ENCODE measurements at places on chromosomes 3 and 15. TPM values are rescaled to one million over a fixed set of nuclear protein-coding genes. Genes with fewer than 3 reads are reported as not detected.
A peak's percentile ranks its signal among the peaks of the same experiment; 100 is the strongest.

The UCN2 gene
- not detected for total RNA-seq

- DNase-seq, result no peak
These were observed 109.9 kb downstream of the APBA2 start for GRCh38 chr15:28995705-28996104.

The SAMMSON gene
- not detected for total RNA-seq

DNA sequence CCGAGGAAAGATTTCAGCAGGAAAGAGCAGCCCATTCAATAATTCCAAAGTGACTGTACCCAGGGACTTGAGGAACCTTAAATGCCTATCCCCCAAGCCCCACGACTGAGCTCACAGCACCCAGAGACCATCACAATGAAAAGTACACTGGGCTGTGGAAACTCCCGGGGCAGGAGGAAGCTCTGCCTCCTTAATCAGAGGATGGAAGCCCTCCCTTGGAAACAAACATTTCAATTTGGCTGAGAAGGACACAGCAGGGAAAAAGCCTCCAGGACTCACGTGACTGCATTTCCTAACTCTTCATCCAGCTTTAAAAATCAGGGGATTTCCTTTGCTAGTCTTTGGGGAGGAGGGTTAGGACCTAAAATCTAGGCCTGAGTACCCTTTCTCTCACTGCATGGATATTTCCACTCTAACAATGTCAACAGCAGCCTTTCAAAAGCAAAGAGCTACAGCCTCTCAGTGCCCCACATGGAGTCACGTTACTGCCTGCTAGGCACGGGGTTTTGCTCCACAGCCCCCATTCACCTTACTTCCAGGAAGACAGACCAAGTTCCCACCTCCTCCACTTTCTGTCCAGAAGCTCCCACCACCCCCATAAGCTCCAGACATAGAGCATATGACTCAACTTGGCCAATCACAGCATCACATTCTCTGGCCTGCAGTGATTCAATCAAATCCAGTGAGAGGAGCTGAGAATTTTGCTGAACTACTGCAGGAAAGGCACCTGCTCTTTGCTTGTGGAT is 68.9 kb upstream of the WNT5A start:
- DNase-seq, result peak; percentile 60

The DNAJC19 gene
- 132 TPM for total RNA-seq

Measured in Karpas-422 (cell line).